ENCODE measurements at places on chromosomes 13 and 19.

DNA sequence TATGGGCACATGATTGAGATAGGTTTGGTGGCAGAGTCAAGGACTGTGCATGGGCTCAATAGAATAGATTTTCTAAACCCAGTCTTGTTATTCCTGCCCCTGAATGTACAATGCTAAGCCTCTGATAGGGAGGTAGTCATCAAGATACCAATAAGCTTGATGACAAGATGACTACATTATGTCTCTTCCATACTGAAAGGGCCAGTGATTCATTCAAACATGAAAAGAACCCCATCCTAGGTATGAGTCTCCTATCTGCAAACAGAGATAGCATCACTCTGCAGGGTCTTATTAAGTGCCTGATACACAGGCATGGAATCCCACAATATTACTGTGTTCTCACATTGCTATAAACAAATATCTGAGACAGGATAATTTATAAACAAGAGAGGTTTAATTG, 40.3 kb upstream of the UFM1 start:
- DNase-seq: no peak

GRCh38 chr13:100588331-100589177, at the start of gene GGACT:
Gene GGACT, minus strand, starts transcription at chr13:100588789. Its CDS starts 56,198 bp downstream, at chr13:100532591.
- no peak for DNase-seq

GRCh38 chr13:23440821-23441618, 7.5 kb upstream of the SACS start:
- no peak for DNase-seq

DNA sequence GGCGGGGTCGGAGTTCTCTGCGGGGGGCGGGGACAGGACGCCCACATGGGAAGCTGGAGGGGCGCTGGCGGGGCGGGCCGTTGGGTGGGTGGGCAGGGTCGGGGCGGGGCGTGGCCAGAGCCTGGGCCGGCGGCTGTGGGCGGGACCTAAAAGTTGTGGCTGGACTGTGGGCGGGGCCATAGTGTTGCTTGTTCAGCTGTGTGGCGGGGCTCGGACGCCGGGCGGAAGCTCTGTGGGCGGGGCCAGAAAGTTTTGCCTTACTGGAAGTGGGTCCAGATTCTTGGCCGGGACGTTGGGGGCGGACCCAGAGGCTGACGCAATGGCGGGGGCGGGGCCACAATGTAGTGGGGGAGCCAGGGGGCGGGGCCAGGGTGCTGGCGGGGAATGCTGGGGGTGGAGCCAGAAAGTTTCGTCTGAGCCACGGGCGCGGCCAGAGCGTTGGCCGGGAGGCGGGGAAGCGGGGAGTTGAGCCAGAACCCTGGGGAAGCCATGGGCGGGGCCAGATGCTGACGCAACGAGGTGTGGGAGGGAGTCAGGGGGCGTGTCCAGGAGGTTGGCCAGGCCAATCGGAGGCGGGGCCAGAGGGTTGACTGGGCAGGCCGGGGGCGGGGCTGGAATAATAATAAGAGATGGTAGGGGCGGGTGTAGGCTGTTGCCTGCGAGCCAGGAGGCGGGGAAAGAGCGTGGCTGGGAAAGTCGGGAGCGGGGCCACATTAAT, 527 bp downstream of the CCDC9 start:
- DNase-seq: peak; percentile 95

DNA sequence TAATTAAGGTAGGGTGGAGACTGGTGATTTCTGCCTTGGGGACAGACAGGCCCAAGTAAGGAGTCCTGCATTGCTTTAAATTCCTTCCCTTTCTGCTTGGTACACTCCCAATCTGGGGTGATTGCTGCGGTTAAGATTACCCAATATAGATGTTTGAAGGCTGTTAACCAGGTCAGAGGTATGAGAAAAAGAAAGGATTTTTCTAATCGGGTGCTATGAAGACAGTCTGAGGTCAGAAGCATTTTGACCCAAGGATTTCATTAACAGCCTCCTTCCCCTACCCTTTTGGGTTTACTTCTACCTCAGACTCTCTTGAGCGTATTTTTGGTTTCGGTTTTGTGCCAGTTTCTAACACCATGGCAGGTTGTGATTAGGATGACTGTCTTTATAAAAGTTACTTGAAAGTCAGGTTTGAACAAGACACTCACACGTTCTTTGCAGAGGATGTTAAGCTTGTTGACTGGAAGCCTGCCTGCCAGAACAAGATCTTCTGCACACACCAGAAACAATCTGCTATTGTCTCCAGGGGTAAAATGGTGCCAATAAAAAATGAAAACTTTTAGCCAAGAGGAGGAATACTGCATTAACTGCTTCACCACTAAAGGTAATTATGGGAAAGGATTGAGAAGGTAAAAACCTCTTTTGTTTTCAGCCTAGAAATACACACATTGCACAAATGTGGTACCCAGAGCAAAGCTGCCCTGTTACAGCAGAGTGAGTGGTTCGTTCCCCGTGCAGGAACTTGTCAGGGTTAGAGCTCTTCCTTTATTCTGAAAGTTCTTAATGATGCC, 108.8 kb downstream of the NDFIP2 start:
- no peak for DNase-seq

DNA sequence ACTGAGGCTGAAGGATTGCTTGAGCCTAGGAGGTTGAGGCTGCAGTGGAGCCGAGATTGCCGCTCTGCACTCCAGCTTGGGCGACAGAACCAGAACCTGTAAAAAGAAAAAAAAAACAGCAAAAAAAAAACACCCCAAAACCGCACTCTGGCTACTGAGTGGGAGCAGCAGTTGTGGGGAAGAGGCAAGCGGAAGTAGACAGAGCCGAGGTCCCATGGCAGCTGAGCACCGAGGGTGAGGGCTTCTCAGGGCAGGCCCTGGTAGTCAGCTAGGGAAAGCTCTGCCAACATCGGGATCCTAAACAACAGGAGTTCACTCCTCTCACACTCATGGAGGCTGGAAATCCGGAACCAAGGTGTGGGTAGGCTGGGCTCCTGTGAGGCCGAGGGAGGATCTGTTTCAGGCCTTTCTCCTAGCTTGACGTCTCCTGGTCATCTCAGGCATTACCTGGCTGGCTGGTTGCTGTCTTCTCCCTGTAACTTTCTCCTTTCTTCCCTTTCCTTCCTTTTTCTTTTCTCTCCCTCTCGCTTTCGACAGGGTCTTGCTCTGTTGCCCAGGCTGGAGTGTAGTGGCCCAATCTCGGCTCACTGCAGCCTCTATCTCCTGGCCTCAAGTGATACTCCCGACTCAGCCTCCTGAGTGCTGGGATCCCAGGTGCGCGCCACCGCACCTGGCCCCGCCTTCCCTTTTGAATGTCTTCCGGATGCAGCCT, 15.8 kb upstream of the LATS2 start:
- DNase-seq: no peak

DNA sequence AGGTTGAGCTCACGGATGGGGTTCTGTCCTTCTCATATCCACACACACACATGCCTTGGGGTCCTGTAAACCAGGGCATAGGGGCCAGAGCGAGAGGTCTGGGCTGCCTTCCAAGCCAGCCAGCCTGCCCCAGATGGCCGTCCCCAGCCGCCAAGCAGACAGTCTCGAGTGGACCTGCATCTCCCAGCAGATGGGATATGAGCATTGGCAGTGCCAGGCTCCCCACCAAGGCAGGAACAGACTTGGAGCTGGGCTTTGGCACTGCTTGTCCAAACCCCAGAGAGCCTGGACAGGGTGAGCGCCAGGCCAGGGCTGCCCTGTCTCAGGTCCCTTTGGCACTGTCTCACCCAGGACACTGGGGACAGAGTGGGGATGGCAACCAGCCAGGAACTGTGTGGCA, 130.4 kb downstream of the DPF1 start:
- no peak for DNase-seq

DNA sequence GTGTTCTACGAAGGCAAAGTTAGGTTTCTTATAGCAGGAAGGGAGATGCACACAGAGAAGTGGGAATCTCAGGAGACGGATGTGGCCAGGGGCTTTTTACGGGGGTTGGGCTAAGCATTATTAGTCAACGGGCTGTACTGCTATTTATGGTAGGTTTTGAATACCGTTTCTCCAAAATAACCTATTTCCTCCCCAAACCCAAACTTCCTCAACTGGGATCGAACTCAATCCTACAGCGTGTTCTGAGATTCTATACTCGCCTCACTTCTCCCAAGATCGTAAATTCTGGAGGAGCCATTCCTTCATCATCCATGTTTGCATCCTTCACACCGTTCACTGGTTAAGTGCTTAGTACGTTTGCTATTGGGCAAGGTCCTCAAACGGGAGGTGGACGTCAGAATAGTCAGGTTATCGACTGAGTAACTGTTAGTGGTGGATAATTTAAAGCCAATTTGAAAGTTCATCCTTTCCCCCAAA, 1.2 kb upstream of the TRIM13 start:
- no peak for DNase-seq

- no peak for DNase-seq
Observed at GRCh38 chr13:87356314-87356713, 314.9 kb upstream of the SLITRK5 start.

GRCh38 chr13:87128491-87128890, 542.7 kb upstream of the SLITRK5 start:
- DNase-seq: no peak

GRCh38 chr13:28012383-28012782, 23.9 kb upstream of the URAD start:
- no peak for DNase-seq

GRCh38 chr13:114177245-114178010, 1.6 kb upstream of the CFAP97D2 start:
- DNase-seq: no peak

GRCh38 chr19:17576758-17577456, 21.5 kb downstream of the COLGALT1 start:
- DNase-seq: peak; percentile 39

DNA sequence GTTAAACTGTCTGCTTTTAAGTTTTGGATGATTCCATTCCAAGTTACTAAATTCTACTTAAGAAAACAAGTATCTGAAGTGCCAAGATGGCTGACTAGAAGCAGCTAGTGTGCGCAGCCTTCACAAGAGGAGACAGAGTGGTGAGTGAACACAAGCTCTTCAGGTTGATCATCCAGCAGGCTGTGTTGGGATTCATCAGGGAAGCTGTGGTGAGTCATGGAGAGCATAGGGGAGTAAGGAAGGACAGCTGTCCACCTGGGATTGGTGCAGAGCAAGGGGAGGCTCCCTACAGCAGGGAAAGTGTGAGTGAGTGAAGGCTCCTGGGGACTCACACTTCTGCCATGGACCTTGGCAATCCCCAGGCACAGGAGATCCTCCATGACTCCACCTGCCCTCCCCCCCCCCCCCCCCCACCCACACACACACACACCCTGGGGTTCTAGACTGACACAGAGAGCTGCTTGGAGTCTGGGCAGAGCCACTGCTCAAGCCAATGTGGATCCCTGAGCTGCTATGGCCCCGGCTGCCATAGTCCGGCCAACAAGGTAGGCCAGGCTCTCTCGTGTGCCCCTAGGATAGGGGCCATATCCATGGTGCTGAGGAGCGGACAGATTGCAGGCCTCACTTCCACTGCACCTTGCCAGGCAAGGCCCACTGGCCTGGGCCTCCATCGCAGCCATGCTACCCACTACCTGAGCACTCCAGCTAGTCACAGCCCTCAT, 23.5 kb downstream of the SLC25A15 start:
- DNase-seq: no peak

GRCh38 chr19:16077984-16078758, 1.9 kb downstream of the TPM4 start:
- peak; percentile 34 for DNase-seq

Data from SK-N-MC (cell line).